Epithelial cell of esophagus (primary cell): ENCODE measurements at places on chromosomes 4 and X.
A peak's percentile ranks its signal among the peaks of the same experiment; 100 is the strongest.

- DNase-seq = peak; percentile 66
Measured at GRCh38 chr4:136121426-136121825, 1410.9 kb downstream of the PCDH18 start.

- DNase-seq = peak; percentile 48
Measured at GRCh38 chrX:153583433-153583832, 15.5 kb downstream of the CCNQ start.

DNA sequence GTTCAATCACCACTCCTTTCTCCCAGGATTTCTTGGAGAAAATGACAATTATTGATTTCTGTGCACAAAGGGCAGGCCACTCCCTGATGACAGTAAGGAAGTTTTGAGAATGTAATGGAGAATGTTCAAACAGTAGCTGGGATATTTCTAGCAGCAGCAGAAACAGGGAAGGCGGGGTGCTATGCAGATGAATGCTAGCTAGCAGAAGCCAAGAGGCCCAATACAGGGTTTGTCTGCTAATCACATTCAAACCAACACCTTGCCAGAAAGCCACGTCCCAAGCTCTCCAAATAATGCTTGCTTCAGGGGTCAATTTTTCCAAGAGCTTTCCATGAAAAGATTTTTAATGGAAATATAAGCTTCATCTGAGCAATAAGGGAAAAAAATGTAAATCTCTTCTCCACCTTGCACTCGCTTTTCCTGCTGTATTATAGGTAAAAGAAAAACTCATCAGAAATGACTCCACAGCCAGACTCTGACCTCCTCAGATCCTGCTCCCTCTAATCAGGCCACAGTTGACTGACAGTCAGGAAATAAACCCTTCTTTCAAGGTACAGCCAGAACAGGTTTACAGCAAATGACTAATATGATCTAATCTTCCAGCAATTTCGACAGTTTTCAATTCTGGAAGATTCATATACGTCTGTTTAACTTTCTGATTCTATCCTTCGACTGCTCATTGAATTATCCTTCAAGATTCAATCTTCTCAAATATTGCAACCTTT lies 84.7 kb upstream of the PCDH19 start:
- peak; percentile 30 for DNase-seq

DNA sequence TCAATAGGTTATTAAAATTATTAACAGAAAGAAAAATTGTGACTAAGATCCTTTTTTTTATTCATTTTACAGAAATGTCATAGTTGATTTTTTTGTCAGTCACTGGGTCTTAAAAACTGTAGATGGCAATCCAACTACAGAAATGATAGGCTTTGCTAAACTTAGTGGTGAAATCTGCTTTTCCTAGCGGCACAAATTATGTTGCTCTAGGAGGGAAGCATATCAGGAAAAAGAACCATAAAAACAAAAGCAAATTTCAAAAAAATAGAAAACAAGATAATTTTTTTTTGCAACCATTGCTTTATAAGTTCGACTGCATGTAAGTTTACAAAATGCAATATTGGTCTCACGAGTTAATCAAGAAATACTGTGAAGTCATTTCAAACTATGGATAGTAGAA lies 443.5 kb upstream of the IGFBP7 start:
- no peak for DNase-seq

GRCh38 chr4:150325872-150326271 lies 247.6 kb downstream of the DCLK2 start:
- DNase-seq = no peak

DNA sequence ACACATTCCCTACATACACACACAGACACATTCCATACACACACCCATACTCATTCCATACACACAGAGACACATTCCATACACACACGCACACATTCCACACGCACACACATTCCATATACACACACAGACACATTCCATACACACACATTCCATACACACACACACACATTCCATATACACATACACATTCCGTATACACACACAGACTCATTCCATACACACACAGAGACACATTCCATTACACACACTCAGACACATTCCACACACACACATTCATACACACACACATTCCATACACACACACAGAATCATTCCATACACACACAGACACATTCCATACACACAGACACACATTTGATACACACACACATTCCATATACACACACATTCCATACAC lies 15.2 kb downstream of the LINC00632 start:
- DNase-seq = no peak

DNA sequence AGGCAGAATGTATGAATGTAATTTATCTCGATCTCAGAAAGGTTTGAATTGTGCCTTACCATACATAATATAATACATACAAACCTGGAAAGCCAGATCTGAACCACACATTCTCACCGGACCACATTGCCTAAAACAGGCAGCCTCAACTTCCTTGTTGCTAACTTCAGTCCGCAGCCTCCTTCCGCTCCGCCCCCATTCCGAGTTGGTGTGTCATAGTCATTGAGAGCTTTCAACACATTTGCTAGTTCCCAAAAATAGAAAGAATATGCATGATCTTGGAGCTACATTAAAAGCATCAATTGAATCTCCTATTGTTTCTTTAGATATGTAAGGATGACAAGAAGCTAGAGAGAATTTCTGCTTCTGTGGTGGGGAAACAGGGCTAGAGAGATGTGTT lies 127.2 kb downstream of the ARHGEF9 start:
- DNase-seq = peak; percentile 81

- DNase-seq = no peak
Measured at GRCh38 chr4:10009861-10010500, 11.3 kb downstream of the SLC2A9 start.

DNA sequence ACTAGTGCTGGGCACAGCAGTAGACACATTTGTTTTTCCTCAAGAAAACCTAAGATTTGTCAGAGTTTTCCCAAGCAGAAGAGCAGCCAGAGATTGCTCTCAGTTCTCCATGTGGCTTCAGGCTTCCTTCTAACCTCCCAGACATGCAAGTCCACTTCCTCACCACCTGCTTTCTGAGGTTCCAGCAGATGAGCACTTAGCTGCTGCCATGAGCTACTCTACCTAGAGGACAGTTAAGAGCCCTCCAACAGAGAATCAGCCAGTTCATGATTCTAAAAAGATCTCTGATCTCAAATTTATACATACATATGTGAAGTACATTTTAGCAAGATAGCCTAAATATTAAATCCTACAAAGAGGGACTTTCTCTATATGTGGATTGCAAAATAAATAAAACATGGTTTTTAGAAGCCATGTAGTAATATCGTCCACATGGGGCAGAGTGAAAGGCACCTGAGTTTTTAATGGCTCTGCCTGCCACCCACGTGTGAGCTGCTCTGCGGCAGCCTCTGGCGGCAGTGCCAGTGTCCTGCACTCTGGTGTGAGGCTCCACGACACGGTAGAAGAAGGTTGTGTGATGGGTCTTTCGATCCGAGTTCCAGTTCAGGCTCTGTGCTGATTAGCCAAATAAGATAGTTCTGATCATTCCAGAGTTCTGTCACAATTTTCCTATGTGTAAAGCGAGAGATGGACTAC lies 10.3 kb downstream of the CYP4V2 start:
- DNase-seq = peak; percentile 65
